ENCODE measurements at places on chromosomes 12 and 14.

DNA sequence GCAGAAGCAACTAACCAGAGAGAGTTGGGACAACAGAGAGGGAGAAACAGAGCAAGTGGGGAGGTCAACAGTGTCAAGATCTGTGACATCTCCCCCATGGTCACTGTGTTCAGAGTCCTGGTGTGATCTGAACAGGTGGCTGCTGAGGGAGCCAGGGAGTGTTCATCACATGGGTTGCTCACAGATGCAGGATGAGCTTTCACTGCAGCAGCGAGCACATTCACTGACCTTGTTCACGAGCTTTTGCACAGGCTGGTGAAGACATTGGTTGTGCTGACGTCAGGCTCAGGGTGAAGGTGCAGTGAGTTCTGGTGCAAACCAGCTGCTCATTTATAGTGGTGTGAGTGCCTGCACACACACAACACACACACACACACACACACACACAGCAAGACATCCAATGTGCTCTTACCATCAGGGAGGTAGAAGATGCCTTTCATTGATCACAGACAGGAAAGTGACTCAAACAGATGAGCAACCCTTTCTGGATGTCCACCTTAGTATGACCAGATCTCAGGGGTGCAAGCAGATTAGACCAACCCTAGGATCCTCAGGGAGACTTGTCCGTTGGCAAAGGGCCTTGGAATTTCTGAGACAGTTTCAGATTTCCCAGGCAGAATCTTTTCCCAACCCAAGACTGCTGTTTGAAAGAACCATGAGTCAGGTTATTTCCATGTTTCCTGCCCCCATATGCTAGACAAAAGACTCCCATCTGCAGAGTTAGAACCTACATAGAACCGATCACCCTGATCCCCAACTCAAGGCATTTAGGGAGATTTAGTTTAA lies 44.3 kb upstream of the OR10AD1 start:
- DNase-seq = no peak

GRCh38 chr12:68397566-68398158 lies 65.5 kb upstream of the MDM1 start:
- no peak for DNase-seq

DNA sequence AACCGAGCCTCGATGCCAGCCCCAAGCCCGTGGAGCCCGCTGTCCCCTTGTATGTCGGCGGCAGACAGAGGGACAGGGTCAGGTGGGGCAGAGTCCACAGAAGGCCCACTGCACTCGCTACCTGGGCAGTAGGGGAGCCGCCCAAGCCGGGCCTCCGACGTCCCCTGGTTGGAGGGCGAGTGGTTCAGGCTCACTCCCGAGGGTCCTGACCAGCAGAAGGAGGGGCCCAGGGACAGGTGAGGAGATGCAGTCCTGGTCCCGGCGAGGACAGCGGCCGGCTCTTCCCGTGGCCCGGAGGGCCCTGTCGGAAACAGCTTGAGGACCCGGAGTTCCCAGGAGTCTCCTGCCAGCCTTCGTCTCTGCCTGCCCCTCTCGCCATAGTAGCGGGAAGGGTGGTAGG lies 216.7 kb upstream of the SFSWAP start:
- no peak for DNase-seq

DNA sequence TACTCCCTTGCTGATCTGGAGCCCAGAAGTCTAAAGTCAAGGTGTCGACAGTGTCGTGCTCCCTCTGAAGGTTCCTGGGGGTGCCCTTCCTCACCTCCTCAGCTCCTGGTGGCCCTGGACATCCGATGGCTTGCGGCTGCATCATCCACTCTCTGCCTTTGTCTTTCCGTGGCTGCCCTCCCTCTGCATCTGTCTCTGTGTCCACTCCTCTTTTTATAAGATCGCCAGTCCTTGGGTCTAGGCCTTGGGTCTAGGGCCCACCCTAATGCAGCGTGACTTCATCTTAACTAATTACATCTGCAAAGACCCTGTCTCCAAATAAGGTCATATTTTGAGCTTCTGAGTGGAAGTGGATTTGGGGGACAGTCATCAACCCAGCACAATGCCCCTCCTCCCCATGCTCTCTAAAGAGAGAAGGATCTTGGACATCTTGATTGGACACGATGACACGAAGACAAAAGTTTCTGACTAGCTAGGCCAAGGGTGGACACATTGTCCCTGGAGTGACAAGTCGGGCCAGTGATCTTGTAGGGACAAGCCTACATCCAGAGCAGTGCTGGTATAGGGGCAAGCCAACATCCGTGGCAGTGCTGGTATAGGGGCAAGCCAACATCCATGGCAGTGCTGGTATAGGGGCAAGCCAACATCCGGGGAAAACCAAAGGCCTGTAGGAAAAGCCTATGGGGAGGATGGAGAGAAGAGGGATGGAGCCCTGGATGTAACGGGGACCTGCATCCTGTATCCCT lies 93.9 kb upstream of the DIO3 start:
- no peak for DNase-seq

DNA sequence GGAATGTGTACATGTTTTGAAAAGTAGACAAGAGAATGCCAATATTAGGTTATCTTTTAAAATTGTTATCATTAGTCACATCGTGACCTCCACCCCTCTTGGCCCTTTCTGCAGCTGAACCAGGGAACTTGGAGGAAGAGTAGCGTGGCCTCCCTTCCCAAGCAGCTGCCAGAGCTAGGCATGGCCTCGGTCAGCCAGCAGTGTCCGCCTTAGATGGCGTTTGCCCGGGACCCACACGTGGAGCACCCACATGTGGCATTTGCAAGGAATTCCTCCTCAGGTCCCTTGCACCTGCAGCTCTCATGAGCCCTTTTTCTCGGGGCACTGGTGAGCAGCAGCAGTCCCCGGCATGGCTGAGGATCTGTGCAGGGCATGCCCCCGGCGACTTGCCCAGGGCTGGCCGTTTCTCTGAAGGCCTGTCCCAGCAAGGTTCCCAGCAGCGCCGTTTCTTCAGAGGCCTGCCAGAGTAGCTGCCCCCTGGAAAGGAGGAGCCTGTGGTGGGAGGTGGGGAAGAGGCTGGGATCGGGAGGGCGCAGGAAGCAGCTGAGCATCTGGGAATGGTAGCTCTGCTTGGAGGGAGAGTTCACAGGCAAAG lies 10.8 kb downstream of the JDP2 start:
- DNase-seq = no peak

GRCh38 chr12:68235576-68235975 lies 10.0 kb upstream of the IL26 start:
- DNase-seq = no peak

- DNase-seq = no peak
These were observed at the start of gene RARG for GRCh38 chr12:53231921-53232645. Gene RARG, minus strand, starts transcription at chr12:53232209. Its CDS starts 4,664 bp downstream, at chr12:53227545.

GRCh38 chr14:50669441-50669986 lies 1.4 kb upstream of the SAV1 start:
- no peak for DNase-seq

GRCh38 chr12:129821964-129822363 lies 81.9 kb downstream of the TMEM132D start:
- DNase-seq = no peak

GRCh38 chr14:59282378-59282765 lies 93.9 kb downstream of the DAAM1 start:
- DNase-seq = no peak

GRCh38 chr12:91377436-91377835 lies 194.8 kb upstream of the DCN start:
- DNase-seq = no peak

- no peak for DNase-seq
These were observed 61.3 kb upstream of the ACTN1 start for GRCh38 chr14:69040353-69040752.

DNA sequence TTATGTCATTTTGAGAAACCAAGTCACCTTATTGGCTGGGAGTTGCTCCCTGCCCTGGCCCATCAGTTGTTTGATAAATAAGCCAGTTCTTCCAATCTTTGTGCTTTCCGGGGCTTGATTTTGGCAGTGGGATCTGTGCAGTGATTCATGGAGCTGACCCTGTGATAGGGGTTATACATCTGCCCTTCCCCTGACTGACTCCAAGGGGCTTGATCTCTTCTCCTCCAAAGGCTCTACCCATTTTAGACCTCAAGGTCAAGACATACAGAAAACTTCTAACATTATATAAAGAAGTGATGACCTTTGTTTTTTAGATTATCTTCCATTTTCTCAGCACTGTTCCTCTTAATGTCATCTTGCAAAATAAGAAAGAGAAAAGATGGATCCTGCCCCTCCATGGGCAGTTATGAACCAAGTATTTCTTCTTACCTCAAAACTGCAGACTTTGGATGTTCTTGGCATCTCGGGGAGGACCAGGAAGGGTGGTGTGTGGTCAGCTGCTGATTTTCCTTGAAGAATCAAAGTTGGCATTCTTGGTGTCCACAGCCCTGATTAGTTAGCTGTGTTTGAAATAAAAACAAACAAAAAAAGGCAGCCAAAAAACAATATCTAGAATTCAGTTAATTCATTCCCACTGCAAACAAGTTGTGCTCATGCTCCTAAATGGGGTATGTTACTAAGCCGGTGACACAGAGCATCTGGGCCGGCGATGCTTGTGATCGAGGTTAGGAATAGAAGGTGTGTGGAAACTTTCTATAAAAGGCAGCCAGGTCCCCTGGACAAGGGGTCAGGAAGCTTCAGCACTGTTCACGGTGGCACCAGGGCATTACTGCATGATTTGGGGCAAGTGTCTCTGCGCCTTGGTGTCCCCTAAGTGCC lies 120.2 kb downstream of the SAMD4A start:
- DNase-seq = no peak

- no peak for DNase-seq
These were observed 142.0 kb downstream of the KCNK10 start for GRCh38 chr14:88181072-88181471.

DNA sequence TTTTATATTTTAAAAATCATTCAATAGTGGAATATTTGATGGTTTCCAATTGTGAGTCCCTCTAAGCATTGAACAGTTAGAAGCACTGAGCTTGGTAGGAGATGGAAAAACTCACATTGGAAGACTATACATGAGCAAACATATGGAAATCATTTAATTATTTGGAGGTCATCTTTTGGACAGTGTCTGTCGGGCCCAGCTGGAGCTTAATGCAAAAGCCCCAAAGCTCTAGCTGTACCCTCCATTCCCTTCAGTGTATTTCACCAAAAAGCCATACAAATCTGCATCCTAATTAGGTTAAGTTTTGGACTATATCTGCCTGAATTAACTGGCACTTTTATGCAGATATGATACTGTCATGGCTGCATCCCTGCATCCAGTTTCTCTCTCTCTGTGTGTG lies 365.7 kb downstream of the FLRT2 start:
- no peak for DNase-seq

DNA sequence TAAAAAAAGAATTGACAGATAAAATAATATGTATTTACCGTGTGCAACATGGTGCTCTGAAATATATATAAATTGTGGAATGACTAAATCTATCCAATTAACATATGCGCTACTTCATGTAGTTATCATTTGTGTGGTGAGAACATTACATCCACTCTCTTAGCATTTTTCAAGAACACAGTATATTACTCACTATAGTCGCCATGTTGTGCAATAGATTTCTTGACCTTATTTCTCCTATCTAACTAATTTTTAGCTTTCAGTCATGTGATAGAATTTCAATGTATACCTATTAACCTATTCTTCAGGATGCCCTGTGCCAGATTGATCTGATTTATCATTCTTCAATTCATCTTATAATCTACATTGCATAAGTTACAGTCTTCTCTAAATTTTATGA lies 178.6 kb downstream of the BCAT1 start:
- DNase-seq = no peak

GRCh38 chr14:100440207-100440631 lies 117.1 kb downstream of the SLC25A47 start:
- DNase-seq = peak; percentile 87

- DNase-seq = no peak
These were observed 49.3 kb downstream of the PTPN11 start for GRCh38 chr12:112468046-112468445.

Measured in NCI-H1105 (cell line).